ENCODE measurements at places on chromosomes 3 and 15. TPM values are rescaled to one million over a fixed set of nuclear protein-coding genes. Genes with fewer than 3 reads are reported as not detected.
A peak's percentile ranks its signal among the peaks of the same experiment; 100 is the strongest.

DNA sequence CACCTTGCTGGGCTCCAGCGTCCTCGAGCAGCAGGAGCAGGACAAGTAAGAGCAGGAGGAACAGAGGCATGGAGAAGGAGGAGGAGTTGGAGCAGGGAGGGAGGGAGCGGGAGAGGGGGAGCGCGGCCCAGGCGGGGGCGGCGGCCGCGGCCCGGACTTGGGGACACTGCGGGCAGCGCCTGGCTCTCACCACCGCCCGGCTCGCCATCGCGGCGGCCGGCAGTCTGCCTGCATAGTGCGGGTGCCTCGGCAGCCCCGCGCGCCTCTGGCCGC is 440 bp downstream of the DCBLD2 start:
- peak; percentile 36 for ATAC-seq

DNA sequence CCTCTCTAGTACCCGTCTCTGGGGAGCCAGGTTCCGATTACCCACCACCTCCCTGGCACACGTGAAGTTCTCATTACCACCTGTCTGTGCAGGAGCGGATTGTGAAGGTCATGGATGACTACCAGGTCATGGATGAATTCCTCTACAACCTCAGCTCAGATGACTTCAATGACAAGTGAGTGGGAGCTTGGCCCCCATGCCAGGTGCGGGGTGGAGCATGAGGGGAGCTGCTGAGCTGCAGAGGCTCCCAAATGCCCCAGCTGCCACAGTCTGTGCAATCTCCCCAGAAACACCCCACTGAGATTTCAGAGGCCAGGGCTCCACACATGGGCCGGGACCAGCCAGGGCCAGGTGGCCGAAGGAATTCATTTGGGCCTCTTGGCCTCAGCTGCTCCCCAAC is 34.3 kb downstream of the DNAH1 start:
- no peak for ATAC-seq

DNA sequence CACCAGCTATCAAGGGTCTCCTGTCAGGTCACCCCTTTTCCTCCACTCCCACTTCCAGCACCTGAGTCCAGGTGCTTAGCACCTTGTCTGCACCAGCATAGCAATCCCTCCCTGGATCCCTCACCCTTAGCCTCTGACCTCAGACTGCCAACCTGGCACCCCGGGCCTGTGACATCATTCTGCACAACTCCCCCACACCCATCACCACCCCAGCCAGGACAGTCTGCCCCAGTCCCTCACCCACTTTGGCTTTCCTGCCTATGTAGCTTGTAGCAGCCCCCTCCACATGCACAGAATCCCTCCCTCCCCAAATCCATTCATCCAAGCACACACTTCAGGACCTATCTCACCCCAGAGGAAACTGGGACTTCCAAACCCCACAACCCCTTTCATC is 819 bp upstream of the PLXNB1 start:
- ATAC-seq, result no peak

GRCh38 chr3:127693336-127693843 is 20.6 kb downstream of the ABTB1 start:
- ATAC-seq, result no peak

The ZNF774 gene
- 4.2 TPM for total RNA-seq

The ROBO2 gene
- 39.4 TPM for total RNA-seq

The PARP15 gene
- 0.28 TPM for total RNA-seq

- peak; percentile 32 for ATAC-seq
These were observed 230.5 kb downstream of the MFSD1 start for GRCh38 chr3:159032311-159032710.

DNA sequence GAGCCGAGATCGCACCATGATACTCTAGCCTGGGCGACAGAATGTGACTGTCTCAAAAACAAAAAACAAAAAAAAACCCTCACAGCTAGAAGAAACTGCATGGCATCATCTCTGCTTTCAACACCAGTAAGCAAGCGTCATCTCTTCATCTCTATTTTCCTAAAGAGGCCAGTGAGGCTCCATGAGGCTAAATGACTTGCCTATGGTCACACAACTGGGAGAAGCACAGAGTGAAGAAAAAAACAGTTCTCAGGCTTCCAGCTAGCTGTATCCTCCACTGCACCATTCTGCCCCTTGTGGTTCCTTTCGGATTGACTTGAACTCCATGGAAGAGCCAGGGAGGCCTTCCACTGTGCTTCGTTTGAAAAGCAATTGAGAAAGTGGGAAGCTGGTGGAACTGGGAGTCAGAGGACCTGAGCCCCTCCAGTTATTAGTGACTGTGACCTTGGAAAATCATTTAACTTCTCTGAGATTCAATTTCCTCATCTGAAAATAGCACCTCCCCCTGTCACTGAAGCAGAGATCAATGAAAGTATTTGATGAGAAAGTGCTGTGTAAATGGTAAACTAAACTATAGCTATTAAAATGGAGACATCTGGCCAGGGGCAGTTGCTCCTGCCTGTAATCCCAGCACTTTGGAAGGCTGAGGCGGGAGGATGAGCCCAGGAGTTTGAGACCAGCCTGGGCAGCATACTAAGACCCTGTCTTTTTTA is 32.1 kb upstream of the DENND4A start:
- ATAC-seq, result peak; percentile 99

The SNURF gene
- total RNA-seq, result 18.7 TPM

- peak; percentile 3 for ATAC-seq
These were observed 1.3 kb downstream of the SMC4 start for GRCh38 chr3:160400702-160401150.

All from motor neuron (in vitro differentiated cells).